ENCODE measurements at places on chromosomes 7 and 10.
A peak's percentile ranks its signal among the peaks of the same experiment; 100 is the strongest.

GRCh38 chr7:150978126-150978789 is at the start of gene KCNH2:
TSS of gene KCNH2 (minus strand) at chr7:150978321. CDS start at chr7:150977913, 408 bp downstream.
- no peak for DNase-seq

DNA sequence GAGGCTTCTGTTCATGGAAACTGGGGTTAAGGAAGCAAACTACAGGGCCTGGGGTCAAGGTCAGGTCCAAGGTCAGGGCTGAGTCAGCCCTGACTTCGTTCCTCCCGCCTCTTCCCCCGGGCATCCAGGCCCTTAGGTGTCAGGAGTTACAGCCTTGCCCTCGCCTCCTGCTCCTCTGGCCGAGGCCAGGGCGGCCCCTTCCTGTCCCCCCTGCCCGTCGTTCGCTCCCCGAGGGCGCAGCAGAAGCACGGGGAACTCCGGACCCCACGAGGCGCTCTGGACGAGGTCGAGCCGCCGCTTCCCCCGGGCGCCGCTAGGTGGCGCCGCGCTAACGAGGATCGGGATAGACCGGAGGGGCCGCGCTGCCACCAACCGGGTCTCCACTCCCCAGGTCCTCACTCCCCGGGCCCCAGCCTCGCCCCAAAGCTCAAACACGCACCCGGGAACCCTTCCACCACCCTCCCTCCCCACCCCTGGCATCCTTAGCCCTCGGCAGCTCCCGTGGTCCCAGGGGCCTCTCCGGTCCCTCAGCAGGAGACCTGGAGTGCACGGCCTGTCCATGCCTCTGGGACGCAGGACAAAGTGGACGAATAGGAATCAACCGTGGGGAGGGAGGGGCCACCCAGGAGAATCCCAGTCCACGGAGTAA is 59.2 kb upstream of the MYL10 start:
- DNase-seq, result peak; percentile 80

DNA sequence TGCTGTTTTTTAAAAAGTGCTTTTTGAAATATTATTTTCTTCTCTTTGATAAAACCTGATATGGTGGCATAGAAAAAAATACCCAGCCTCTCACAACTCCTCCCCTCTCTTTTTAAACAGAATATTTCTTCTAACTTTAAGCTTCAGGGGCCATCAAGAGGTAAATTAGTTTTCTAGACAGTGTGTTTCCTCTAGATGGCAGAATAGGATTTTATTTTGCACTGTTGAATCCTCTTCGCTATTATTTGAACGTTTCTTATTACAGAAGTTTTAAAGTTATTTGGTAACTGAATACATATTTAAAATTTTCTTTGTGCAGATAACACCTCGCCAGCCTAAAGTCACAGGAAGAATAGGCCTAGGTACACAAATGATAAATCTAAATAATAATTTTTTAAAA is 30.3 kb downstream of the ARL5B start:
- no peak for DNase-seq

DNA sequence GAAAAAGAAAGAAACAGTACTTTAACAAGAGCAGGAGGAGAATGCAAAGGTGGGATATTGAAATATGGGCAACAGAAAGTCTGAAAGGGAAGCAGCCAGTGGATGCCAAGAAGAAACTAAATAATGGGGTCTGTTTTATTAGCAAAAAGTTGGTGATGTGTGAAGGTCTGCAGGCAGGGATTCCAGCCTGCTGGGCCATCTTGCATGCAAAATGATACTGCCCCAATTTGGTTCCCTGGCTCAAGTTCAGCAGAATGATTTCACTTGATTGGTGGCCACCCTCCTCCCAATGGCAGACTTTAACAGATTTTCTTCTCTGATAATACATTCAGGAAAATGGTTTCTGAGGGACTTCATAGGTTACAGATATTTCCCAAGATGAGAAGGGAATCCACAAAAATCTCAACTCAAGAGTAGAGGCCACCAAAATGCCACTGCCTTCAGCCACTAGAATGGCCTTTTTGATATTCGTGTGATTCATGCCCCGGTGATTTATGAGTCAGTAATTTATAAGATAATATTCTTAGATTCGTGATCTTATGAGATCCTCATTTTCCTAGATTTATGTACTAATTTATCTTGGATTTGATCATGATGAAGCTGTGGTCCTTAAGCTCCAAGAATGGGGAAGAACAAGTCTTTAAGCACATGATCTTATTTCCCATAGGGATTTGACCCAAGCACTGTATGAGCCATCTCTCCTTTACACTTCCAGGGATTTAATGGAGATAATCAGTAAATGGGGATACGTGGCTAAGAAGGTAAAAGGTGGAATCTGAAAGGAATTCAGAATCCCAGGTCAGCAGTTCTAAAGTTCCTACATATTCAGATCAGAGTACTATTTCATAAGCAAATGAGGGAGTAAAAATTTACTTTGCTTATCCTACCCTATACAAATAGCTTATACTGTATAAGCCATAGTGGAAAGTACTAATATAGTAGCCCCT is 32.3 kb upstream of the ADD3 start:
- no peak for DNase-seq

- no peak for DNase-seq
Observed at GRCh38 chr10:13813550-13813949, 226.8 kb downstream of the PRPF18 start.

- no peak for DNase-seq
Observed at GRCh38 chr10:5812283-5813090, 747 bp downstream of the GDI2 start.

- DNase-seq, result no peak
Observed at GRCh38 chr7:1241603-1242255, 9.1 kb downstream of the UNCX start.

DNA sequence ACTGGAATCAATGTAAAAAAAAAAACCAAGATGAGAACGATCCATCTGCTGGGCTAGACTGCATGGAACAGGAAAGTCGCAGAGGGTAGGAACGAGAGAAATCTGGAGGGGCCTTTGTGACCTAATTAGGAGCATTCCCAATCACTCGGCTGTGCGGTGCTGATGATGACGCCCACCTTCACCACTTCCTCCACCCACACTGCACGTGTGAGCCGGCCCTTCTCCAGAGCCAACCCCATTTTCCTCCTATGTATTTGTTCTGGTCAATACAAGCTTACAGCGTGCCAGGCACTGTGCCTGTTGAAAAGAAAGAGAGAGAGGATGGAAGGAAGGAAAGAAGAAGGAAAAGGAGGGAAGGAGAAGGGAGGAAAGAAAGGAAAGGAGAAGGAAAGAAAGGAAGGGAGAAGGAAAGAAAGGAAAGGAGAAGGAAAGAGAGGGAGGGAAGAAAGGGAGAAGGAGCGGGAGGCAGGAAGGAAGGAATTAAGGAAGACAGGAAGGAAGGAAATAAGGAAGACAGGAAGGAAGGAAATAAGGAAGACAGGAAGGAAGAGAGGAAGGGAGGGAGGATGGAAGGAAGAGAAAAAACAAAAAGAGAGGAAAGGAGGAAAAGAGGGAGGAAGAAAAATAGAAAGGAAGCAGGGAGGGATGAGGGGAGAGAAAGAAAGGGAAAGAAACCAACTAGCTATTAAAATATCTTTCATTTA is 35.5 kb upstream of the PTF1A start:
- no peak for DNase-seq

All from activated naive CD4-positive, alpha-beta T cell (primary cell).